ENCODE measurements at places on chromosomes 5 and 9.

- no peak for DNase-seq
Observed at GRCh38 chr5:39257554-39257953, 38.2 kb upstream of the FYB1 start.

DNA sequence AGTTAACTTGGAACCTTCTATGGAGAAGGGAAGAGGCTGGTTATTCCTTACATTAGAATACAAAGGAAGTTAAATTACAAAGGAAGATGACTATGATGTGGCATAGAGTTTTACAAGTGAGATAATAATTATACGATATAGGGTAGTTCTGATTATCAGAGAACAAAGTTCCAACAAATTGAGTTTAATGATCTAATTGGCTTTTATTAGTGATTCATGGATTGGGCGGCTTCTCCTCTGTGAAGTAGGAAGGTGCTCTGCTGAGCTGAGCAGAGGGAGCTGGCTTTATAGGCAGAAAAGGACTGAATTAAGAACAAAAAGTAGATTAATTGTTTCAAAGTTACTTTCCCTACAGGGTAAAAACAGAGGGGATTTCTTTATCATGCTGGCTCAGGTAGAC lies 49.7 kb downstream of the PARP8 start:
- no peak for DNase-seq

DNA sequence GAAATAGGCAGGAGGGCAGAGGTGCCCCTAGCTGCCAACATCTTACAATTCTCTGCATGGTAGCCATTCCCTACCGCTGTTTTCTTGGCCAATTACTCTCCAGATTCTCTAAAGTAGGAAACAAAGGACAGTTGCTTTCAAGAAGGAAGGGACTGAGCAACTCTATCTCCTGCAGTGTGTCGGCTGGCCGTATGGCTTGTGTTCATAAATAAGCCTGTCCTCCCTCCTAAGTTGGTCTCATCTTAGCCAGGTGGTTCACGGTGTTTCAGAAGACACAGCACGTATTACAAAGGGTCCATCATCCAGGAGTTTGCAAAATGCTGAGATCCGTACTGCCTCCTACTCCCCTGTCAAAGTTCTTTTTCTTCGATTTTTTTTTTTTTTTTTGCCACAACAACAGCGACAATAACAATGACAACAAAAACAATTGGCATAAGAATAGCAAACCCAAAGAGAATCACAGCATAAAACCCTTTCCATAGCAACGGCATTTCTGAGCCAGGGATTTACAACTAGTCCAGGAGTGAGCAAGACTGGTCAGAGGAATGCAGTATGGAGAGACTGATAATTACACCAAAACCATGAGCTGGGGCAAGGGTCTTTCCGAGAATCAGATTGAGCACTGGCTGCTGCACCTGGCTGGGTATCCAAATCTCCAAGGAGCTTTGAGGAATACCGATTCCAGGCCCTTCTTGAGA lies 212.8 kb downstream of the SLIT3 start:
- DNase-seq, result no peak

- DNase-seq, result no peak
Observed at GRCh38 chr5:96322217-96322616, 110.8 kb downstream of the PCSK1 start.

GRCh38 chr5:125348936-125349831 lies 602.7 kb upstream of the ZNF608 start:
- DNase-seq, result peak; percentile 66

DNA sequence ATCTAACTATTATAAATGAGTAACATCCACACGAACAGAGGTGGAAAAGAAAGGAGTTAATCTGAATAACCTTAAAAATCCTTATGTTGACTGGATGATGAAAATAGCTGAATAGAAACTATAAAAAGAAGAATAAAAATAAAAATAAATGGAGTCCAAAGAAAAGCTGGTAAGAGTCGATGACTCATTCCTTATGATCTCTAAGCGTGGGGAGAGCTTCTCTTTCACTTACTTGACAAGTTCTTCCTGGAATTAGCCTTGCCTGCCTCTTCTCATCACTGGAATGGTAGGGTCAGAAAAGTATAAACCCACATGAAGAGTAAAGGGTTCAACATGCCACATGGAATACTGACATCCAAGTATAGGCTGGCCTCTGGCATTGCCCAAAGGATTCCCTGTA lies 477.0 kb upstream of the RGMB start:
- DNase-seq, result peak; percentile 21

- no peak for DNase-seq
Observed at GRCh38 chr5:125236007-125236406, 489.6 kb upstream of the ZNF608 start.
